ENCODE measurements at places on chromosomes 12 and 14.

DNA sequence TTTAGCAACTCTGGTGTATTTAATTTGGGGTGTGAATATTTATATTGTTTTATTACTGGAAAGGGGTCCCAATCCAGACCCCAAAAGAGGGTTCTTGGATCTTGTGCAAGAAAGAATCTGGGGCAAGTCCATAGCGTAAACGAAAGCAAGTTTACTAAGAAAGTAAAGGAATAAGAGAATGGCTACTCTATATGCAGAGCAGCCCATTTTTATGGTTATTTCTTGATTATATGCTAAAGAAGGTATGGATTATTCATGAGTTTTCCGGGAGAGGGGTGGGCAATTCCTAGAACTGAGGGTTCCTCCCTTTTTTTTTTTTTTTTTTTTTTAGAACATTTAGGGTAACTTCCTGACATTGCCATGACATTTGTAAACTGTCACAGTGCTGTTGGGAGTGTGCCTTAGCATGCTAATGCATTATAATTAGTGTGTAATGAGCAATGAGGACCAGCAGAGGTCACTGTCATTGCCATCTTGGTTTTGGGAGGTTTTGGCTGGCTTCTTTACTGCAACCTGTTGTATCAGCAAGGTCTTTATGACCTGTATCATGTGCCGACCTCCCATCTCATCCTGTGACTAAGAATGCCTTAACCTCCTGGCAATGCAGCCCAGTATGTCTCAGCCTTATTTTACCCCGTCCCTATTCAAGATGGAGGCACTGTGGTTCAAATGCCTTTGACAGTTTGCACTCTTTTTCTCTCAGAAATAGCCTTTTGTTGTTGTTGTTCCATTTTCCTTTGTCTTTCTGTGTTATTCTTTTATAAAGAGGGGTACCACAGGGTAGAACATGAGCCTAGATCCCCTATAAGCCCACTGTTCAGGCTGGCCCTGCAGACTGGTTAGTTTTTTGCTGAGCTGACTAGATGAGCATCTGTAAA, 75.5 kb upstream of the DCD start:
- peak; percentile 6 for DNase-seq

GRCh38 chr12:52126050-52126604, 46.6 kb downstream of the SMIM41 start:
- DNase-seq, result no peak

- DNase-seq, result no peak
Observed at GRCh38 chr12:32024884-32025592, 65.8 kb downstream of the RESF1 start.

GRCh38 chr14:54512393-54512792, 2.7 kb downstream of the CGRRF1 start:
- DNase-seq, result no peak

DNA sequence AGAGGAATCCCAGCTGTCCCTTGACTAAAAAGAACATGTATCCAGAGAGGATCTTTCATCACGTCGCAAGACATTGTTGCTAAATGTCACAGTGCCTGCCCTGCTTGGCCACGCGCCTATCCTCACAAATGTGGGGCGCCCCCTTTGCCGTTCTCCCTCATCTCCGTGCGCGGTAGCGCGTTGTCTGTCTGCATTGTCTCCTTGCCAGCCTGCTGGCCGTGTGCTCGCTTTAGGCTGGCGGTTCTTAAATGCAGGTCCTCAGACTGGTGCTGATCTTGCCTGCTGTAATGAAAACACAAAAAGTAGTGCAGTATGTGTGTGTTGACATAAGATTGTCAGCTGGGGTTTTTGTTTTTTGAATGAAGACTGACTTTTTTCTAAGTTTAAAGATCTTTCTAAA, 198.2 kb upstream of the RGS6 start:
- no peak for DNase-seq

- no peak for DNase-seq
Observed at GRCh38 chr12:128078301-128078971, 188.5 kb upstream of the TMEM132C start.

GRCh38 chr12:114396869-114397719, 8.8 kb downstream of the TBX5 start:
- no peak for DNase-seq

DNA sequence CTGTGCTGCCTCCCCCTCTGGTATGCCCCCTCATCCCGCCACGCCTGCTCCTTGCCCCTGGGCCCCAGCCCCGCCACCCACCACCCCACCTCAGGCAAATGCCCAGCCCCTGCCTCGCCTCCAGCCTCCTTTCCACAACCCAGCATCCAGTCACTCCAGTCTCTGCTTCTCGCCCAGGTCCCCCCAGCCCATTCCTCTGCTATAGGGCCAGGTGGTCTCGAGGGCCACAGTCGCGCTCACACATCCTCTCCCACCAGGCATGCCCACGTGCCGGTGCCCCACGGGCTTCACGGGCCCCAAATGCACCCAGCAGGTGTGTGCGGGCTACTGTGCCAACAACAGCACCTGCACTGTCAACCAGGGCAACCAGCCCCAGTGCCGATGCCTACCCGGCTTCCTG, 6.1 kb upstream of the NXPH4 start:
- DNase-seq, result no peak

GRCh38 chr12:28360253-28360652, 170.0 kb downstream of the CCDC91 start:
- DNase-seq, result no peak

DNA sequence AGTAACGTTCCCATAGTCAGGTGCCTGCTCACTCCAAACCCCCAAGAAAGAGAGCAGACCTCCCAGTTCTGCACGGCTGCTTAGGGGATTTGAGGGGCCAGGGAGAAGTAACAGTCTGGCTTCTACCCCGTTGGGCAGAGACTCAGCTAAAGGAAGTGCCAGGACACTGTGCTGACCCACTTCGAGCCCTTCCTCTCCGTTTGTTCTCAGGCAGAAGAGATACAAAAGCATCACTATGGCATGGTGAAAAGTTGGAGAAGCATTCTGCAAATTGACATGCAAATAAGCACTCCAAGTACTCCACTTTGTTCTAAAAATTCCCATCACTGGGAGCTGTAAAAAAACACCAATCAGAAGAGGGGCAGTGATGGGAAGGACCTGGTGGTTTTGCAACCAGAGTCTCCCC, 239.1 kb downstream of the EGLN3 start:
- no peak for DNase-seq

GRCh38 chr14:68094158-68094557, 274.6 kb downstream of the RAD51B start:
- DNase-seq, result no peak

DNA sequence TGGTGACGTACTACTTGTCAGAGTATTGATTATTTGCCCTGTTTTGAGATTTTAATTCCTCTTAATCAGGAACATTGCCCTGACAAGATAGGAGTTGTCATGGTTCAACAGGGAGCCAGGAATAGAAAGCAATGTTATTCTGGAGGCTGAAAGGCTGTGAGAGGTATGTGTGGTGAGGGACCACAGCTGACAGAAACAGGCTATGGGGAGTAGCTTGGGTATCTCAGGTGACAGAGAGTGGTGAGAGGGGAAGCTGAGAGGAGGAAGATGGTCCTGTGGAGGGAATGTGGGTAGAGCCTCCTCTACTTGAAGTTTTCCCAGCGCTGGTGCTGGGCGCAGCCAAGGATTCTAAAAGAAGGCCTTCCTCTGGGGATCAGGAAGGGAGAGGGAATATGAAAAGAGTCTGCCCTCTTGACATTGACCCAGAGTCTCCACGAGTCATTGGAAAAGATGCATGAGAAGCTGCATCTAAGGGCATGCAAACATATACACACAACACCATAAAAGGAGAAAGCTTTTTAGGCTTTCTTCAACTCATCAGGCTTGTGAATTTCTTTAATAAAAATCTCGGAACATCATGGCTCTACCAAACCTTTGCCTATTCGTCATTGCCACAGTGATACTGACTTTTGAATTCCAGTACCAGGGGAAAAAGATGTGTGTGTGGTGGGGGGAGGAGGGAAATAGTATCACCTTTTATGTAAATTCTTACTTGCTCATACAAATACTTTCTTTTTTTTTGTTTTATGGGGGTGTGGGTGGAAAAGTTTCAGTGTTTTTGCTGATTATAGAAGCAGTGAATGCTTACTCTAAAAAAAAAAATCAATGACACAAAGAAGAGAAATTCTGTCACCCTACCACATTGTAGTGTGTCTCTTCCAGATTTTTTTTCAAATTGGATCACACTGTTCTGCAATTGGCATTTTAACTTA, 39.9 kb upstream of the DHRS7 start:
- no peak for DNase-seq

- no peak for DNase-seq
Observed at GRCh38 chr12:10363914-10364814, 25.7 kb downstream of the KLRK1 start.

- no peak for DNase-seq
Observed at GRCh38 chr14:26204728-26205479, 392.9 kb downstream of the NOVA1 start.

- DNase-seq, result no peak
Observed at GRCh38 chr14:104953896-104954656, 24.1 kb downstream of the AHNAK2 start.

Data from stimulated activated CD4-positive, alpha-beta T cell treated with anti-CD3 and anti-CD28 coated beads, TNF-alpha, amount 100 ng/mL, for 48 hours (primary cell).